ENCODE measurements at places on chromosomes 5 and 9.

DNA sequence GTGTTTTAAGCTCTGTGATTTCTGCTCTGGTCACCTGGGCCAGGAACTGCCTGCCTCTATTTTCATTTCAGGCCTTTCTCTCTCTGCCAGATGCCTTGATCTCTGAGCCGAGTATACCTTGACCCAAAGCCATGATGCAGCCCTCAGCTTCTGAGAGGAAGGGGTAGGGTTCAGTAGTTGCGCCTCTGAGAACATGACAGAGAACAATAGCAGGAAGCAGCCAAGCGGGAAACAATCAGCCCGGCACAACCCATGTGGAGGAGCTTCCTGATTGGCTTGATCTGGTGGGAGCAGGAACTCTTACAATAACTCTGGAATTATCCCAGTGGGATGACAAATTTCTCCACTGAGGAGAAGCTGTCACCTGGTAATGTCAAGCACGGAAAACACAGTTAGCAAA, 127.4 kb downstream of the PALM2AKAP2 start:
- no peak for DNase-seq

- no peak for DNase-seq
These were observed 40.2 kb downstream of the PDE6A start for GRCh38 chr5:149904293-149904886.

- no peak for DNase-seq
These were observed 85.6 kb downstream of the GADD45G start for GRCh38 chr9:89690334-89690912.

- DNase-seq, result no peak
These were observed 652.0 kb upstream of the ZNF608 start for GRCh38 chr5:125398466-125398865.

DNA sequence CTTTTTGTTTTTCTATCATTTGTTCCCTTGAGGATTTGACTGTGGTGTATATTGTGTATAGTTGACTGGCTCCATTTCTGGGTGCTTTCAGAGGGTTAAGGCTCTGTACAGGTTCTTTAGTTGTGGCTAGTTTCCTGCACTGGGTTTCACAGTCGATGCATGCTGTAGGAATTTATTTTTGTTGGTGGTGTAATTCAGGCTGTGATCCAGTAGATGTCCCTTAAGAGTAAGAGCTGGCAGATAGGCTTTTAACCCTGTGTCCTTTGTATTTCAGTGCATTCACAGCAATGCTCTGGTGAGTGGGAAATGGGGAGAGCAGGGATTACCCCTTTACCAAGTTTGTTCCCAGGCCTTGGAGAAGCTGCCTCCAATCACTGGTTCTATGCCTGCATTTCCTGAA, 112.9 kb downstream of the SPATA31D1 start:
- no peak for DNase-seq
